ENCODE measurements at places on chromosomes 11 and 22. TPM values are rescaled to one million over a fixed set of nuclear protein-coding genes. Genes with fewer than 3 reads are reported as not detected.

DNA sequence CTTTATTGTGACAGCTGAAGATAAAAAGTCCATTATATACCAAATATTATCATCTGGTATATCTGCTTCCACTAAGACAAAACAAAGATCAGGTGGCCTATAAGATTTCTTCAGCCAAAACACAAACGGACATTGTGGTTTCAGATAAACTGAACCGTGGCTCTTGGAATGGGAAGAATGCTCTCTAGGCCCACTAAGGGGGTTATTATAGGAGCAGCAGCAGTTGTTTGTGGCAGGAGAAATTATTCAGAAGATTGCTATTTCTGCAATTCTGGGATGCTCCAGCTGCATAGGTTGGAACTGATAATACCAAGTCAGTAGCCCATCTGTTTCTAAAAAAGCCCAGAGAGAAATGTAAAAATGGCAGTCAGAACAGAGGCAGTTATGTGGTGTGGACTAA lies 145.3 kb downstream of the NCAM1 start:
- DNase-seq: no peak

Gene ACTN3
- 0.07 TPM for polyA plus RNA-seq

Gene LMO2
- 41.3 TPM for polyA plus RNA-seq

GRCh38 chr11:112727341-112727841 lies 233.8 kb upstream of the NCAM1 start:
- no peak for DNase-seq

Gene OR51B4
- polyA plus RNA-seq: not detected

DNA sequence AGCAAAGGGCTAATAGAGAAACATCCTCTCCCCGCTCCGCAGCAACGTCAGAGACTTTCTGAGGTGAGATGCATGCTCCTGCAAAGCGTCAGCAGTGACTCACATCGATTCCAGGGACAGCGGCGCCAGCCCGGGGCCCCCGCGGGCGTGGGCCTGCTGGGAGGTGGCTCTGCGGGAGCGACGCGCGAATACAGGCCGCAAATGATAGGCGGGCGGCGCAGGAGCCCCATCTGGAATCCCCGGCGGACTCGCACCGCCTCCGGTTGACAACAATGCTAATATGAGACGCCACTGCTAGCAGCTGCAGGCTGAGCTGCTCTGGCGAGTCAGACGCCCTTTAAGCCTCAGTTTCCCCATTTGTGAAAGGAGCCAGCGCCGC lies 557 bp downstream of the RANGAP1 start:
- peak; percentile 17 for DNase-seq

DNA sequence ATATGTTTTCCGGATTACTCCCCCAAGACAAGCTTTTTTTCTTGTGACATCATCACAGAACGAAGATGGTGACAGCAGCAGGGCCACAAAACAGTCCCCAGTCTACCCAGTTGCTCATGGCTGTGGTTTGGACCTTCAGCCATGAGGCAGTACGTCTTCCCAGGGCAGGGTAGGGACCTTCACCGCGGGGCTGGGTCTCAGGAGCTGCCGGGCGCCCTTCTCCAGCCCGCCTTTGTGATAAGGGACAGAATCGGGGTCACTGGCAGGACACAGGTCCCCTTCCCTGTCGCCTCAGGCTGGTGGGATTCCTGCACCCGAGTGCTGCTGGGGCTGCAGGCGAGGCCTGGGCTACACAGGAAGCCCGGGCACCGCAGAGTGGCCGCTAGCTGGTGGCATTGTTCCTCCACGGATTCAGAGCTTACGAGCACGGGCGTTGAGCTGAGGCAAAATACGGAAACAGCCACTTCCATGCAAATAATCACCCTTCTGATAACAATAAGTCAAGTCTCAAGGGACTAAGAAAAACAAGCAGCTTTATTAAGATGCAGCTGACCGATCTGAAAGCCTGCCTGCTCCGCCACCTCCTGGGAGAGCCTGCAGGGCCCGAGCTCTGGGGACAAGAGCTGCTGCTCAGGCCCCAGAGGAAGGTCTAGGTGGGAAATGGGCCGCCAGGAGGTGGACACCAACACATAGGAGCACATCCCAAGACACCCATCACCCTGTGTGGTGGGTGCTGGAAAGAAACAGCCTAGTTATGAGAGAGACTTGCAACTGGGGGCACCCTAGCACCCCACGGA lies 12.3 kb downstream of the TBX1 start:
- no peak for DNase-seq

- DNase-seq: peak; percentile 35
Measured at GRCh38 chr11:123616505-123617198, 37.8 kb downstream of the SCN3B start.

- DNase-seq: no peak
Measured at GRCh38 chr11:46966773-46967172, 30.2 kb downstream of the CSTPP1 start.

GRCh38 chr11:68933605-68934320 lies 30.1 kb downstream of the IGHMBP2 start:
- no peak for DNase-seq

DNA sequence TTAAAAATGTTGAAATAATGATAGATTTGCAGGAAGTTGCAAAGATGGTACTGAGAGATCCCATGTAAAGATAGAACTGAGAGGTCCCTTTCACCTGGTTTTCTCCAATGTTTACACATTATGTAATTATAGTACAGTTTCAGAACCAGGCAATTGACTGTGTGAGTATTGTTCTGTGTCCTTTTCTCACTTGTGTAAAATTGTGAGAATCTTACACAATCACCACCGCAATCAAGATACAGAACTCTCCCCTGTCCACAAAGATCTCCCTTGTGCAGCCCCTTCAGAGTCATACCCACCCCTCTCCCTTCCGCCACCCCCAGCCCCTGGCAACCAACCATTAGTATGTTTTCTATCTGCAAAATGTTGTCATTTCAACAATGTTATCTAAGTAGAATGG lies 119.8 kb upstream of the NAV2 start:
- DNase-seq: no peak

Gene LRP4
- polyA plus RNA-seq: 1.0 TPM

Gene GAB4
- polyA plus RNA-seq: not detected

- DNase-seq: no peak
Measured at GRCh38 chr22:23571486-23571885, 8.6 kb downstream of the IGLL1 start.

Gene CRACR2B
- 44.4 TPM for polyA plus RNA-seq

DNA sequence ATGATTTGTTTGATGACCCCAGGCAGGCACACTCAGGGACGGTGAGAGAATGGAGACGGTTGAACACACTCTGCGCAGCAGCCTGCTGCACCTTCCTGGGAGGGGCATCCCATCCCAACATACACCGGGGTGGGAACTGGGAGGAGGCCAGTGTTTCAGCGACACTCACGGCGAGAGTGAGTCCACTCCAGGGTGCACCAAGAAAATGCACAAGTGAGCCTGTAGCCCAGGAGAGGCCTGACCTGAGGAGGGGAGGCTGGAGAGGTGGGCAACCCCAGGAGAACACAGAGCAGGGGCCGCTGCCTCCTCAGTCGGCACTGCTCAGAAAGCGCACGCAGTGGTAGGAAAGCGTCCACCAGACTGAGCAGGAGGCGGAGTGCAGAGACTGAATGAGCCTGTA lies 54.5 kb downstream of the IGF2 start:
- no peak for DNase-seq

- DNase-seq: no peak
Measured at GRCh38 chr11:9922806-9923205, 258.9 kb downstream of the SWAP70 start.

- DNase-seq: no peak
Measured at GRCh38 chr11:20522536-20522935, 76.9 kb upstream of the SLC6A5 start.

Gene WNT11
- 1.5 TPM for polyA plus RNA-seq

DNA sequence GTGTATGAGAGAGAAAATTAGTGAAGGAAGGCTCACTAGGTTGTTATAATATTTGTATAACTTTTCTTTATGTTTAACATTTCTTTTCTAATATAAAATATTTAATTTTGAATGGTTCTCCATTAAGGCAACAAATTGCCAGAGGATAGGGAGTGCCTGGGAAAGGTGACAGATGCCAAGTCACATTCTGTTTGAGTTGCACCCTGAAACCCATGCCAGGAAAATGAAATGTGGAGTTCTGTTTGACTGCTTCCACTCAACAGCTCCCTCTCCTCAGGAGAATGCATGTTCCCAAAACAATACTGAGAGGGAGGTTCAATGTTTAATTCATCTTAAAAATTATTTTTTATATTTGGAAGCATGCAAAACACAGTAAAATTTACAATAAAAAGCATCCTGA lies 5.9 kb upstream of the USP18 start:
- DNase-seq: no peak

Gene OR52K1
- polyA plus RNA-seq: 0.01 TPM

GRCh38 chr11:75931124-75931523 lies 116.1 kb downstream of the UVRAG start:
- DNase-seq: no peak

DNA sequence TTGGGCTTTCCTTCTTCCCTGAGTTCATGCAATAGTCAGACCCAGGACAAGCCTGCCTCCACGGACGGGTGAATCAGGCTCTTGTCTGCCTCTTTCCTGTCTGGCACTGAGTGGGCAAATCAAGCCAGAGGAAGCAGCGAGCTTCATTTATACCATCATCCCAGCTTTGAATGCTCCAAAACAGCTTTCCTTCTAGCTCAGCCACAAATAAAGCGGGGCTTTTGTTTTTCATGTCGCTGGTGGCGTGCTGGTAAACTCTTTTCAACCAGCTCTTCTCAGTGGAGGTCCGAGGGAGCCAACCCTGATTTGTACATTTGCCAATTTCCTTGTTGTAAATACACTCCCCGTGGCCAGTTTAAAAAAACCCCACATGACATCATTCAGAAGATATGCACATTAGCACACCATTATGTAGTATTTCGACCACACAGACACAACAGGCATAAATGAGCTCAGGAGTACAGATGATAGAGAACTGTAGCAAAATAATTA lies 8.6 kb downstream of the C11orf91 start:
- DNase-seq: peak; percentile 98

DNA sequence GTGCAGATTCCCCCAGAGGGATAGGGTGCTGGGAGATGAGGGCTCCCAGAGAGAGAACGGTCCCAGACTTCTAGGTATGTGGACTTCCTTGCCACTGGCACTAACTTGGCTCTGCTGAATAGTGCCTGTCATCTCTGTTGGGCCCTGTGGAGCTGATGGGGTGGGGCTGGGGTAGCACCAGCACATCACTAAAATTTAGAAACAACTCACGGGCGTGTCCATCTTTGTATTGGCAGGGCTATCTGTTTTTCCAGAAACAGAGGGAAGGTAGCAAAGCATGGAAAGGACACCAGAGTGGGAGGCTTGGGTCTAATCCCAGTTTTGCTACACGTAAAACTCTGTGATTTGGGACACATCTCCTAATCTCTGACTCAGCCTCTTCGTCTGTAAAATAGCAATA lies 25.8 kb downstream of the SWAP70 start:
- no peak for DNase-seq

GRCh38 chr11:62853279-62853965 lies 14.0 kb upstream of the WDR74 start:
- no peak for DNase-seq

- DNase-seq: no peak
Measured at GRCh38 chr11:120807414-120808150, 216.3 kb upstream of the TBCEL start.

Gene CASP1
- polyA plus RNA-seq: 30.2 TPM

DNA sequence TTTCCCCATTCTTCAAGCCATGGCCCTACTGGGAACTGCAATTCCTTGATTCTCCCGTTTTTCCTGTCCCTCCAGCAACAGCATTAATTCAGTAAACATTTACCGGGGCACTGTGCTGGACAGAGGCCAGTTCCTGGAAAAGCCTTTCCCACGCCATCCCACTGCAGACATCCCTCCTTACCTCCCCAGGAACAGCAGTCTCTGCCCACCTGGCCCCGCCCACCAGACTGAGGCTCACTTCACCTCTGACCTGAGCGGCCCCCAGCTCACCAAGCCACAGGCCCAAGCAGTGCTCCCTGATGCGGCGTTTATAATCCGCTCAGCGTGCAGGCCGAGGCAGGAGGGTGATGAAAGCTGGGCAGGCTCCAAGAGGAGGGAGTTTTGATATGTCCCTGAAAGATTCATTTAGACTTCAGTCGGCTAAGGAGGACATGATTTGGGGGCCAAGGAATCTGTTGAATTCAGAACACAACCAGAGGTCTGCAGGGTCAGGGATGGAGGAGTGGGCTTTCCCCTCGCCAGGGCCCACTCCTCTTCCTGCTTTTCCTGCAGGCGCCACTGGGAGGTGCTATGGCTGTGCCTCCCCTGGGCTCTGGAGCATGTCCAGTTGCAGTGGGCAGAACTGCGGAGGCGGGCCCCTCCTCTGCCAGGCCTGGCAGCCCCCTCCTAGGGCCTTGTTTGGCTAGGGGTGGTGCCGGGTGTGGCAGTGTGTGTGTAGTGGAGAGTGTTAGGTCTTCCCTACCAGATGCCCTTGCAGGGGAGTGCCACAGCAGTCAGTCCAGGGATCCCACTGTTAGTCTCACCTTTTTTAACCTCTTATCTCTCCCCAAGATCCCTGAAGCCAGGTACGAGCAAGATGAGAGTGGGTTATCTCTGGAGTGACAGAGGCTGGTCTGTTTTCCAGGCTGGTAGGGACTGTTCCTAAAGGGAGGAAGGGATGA lies 1.4 kb upstream of the TAGLN start:
- no peak for DNase-seq

Gene C11orf21
- polyA plus RNA-seq: 4.3 TPM

GRCh38 chr22:48941033-48941902 lies 886.4 kb downstream of the BRD1 start:
- no peak for DNase-seq

Gene MUC5B
- 15.0 TPM for polyA plus RNA-seq

DNA sequence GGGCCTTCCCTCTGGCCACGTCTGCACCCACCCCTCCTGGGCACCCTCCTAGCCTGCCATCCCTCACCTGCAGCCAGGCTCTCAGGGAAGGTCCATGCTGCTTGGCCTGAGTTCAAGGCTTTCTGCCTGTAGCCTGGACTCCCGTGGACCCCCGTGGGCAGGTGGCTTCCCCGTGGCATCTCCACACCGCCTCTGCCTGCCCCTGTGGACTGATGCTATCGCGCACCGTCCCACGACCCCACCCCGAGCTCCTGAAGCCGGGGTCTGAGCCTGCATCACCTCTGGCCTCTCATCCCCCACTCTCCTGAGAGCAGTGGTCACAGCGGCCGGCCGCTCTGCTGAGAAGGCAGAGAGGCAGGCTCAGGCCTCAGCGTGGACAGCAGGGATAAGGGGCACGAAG lies 4.5 kb downstream of the IFITM5 start:
- DNase-seq: no peak

- peak; percentile 85 for DNase-seq
Measured at GRCh38 chr22:41021613-41022454, 70.6 kb upstream of the EP300 start.

Gene DLG2
- 0.83 TPM for polyA plus RNA-seq

DNA sequence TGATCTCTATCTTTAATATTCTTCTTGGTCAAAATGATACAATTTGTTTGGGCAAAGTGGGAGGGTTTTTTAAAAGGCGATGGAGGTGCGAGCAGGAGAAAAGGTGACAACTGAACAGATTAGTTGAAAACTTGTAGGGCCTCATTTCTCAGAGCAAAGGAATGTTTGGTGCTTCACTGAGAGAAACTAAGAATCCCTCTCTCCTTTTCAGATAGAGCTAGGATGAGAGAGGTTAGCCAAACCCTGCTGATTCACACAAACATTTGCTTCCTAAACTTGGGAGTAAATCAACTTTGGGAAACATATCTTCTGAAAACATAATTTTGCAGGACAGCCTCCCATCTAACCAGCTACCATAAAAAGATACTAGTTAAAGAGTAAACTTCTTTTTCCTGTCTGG lies 57.0 kb downstream of the PHF21A start:
- no peak for DNase-seq

GRCh38 chr22:24180316-24181087 lies 785 bp upstream of the SUSD2 start:
- no peak for DNase-seq

GRCh38 chr11:122751292-122752070 lies 86.8 kb upstream of the CRTAM start:
- DNase-seq: no peak

- peak; percentile 97 for DNase-seq
Measured at GRCh38 chr11:47109051-47109726, 67.5 kb downstream of the ARFGAP2 start.
